ENCODE measurements at places on chromosomes 12 and 14. TPM values are rescaled to one million over a fixed set of nuclear protein-coding genes. Genes with fewer than 3 reads are reported as not detected.

DNA sequence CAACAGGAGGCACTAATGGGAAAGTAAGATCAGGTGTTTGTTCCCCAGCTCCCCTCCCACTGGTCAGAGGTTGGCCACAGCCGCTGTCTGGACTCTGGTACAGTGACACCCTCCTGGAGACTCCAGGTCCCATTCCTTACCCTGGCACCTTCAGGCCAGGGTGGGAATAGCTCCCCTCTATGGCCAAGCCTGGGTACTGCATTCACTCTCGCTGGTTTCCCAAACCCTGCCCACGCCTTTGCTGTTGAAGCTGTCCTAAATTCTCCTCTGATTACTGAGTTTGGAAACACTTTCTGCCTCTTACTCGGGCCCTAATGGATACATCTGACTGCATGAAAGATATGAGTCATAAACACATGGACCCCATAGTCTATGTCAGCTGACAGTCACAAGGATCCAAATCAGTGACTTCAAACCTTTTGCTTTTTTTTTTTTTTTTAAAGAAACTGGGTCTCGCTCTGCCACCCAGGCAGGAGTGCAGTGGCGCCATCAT is 17.9 kb downstream of the HRK start:
- peaks cover 4% of the 10 kb centered on the region for H3K4me1 ChIP-seq
- no peak overlapping the region for H3K4me3 ChIP-seq
- no peaks in the 10 kb centered on the region for H3K36me3 ChIP-seq
- DNase-seq, result no peak
- no peak overlapping the region for H3K27ac ChIP-seq

- no peak overlapping the region for H3K27ac ChIP-seq
- no peak overlapping the region for H3K4me3 ChIP-seq
- H3K4me1 ChIP-seq, result no peaks in the 10 kb centered on the region
- no peaks in the 10 kb centered on the region for H3K27me3 ChIP-seq
- peaks cover 86% of the 10 kb centered on the region for H3K36me3 ChIP-seq
Observed at GRCh38 chr14:91466192-91466591, 43.9 kb downstream of the PPP4R3A start.

The ADAMTS20 gene
- not detected for total RNA-seq

DNA sequence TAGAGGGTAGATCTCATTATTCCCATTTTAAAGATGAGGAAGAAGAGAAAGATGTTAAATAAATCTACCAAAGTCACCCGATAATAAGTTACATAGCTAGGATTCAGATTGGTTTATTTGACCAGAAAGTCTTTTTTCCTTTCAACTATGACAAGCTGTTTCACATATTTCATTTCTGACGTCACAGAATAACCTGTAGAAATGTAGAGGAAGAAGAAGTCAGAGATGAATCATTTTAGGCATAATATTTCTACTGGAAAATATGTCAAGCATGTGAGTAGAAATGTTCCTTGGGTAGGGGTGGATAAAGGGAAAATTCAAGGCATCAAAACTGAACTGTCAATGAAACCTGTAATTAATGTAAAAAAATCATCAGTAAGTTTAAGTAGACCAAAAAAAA is 107.0 kb downstream of the MGST1 start:
- no peak for DNase-seq
- no peak overlapping the region for H3K4me3 ChIP-seq
- H3K27ac ChIP-seq, result no peak overlapping the region

The KCNA5 gene
- total RNA-seq, result not detected

GRCh38 chr14:34325493-34325892 is 136.5 kb downstream of the SPTSSA start:
- H3K36me3 ChIP-seq, result no peaks in the 10 kb centered on the region
- no peaks in the 10 kb centered on the region for H3K27me3 ChIP-seq
- no peak overlapping the region for H3K4me3 ChIP-seq
- H3K4me1 ChIP-seq, result peaks cover 3% of the 10 kb centered on the region
- no peak for DNase-seq

DNA sequence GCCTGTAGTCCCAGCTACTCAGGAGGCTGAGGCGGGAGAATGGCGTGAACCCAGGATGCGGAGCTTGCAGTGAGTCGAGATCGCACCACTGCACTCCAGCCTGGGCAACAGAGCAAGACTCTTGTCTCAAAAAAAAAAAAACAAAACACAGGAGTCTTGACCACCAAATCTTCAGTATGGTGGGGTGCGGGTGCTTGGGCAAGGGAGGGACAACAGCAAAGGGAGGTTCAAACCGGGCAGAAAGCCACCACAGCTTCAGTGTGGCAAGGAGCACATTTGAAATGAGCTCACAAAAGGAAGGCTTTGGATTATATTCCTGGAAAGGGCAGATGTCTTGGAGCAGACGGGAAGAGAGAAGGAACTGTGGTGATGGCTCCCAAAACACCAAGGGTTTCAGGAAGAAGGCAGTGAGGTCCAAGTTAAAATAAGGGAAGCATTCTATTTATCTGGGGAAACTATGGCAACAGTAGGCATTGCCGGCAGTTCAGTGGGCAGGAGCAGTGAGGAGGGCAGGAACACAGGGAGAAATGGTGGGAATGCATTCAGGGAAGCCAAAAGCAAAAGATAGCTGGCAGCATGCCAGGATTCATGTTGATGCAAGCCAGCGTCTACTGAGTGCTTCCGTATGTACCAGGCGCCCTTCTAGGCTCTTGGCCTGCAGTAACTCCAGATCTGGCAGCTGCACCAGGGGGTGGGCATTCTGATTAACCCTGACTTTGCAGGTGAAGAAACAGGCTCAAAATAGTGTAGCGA is 51.0 kb upstream of the SRSF5 start:
- no peak overlapping the region for H3K27ac ChIP-seq
- H3K4me1 ChIP-seq, result peaks cover 41% of the 10 kb centered on the region
- no peaks in the 10 kb centered on the region for H3K27me3 ChIP-seq
- DNase-seq, result no peak

GRCh38 chr12:71335151-71335962 is 104.2 kb upstream of the LGR5 start:
- H3K27me3 ChIP-seq, result peaks cover 5% of the 10 kb centered on the region
- no peak overlapping the region for H3K27ac ChIP-seq
- H3K4me3 ChIP-seq, result no peak overlapping the region
- no peaks in the 10 kb centered on the region for H3K4me1 ChIP-seq

DNA sequence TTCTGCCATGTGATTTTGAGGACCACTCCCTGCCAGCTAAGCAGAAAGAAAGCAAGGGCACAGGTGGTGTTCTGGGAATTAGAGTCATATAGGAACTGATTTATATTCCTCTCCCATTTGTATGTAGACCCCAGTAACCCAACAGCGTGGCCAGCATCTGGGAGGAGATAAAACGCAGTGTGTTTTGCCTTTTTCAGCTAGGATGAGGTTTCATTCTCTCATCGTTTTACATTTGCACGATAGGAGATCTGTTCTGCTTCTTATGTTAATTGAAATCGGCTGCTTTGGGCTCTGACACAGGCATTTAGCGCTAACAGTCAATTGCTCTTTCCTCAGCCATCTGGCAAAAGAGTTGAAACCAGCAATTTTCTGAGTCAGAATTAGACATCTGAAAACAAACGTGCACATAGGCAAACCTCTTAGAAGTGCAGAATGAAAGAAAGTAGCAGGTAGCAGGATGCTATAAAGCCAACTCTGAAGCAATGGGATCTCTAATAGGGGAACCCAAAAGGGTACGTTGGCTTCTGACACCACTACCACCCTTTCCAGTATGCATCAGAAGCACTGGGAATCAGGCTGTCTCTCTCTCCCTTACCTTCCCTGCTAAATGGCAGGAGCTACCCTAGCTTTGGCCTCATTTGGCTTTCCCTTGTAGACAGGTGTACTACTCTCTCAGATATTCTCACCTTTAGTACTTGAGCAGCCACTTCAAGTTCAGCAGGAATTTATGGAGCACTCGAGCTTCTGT is 219.1 kb downstream of the PHLDA1 start:
- H3K27me3 ChIP-seq, result no peaks in the 10 kb centered on the region
- no peaks in the 10 kb centered on the region for H3K36me3 ChIP-seq
- peaks cover 11% of the 10 kb centered on the region for H3K4me1 ChIP-seq
- DNase-seq, result no peak
- no peak overlapping the region for H3K27ac ChIP-seq

GRCh38 chr14:38248321-38249028 is 7.4 kb downstream of the CLEC14A start:
- no peaks in the 10 kb centered on the region for H3K4me1 ChIP-seq
- H3K36me3 ChIP-seq, result no peaks in the 10 kb centered on the region
- H3K27ac ChIP-seq, result no peak overlapping the region
- no peaks in the 10 kb centered on the region for H3K27me3 ChIP-seq
- no peak for DNase-seq

The ART4 gene
- not detected for total RNA-seq

DNA sequence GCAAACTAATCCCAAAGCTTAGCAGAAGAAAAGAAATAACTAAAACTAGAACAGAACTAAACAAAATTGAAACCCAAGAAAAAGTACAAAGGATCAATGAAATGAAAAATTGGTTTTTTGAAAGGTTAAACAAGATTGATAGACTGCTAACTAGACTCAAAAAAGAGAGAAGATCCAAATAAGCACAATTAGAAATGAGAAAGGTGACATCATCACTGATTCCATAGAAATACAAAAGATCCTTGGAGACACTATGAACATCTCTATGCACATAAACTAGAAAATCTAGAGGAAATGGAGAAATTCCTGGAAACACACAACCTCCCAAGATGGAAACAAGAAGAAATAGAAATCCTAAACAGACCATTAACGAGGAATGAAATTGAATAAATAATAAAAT is 47.1 kb upstream of the SLC38A2 start:
- H3K36me3 ChIP-seq, result no peaks in the 10 kb centered on the region
- no peaks in the 10 kb centered on the region for H3K27me3 ChIP-seq
- DNase-seq, result no peak
- no peak overlapping the region for H3K27ac ChIP-seq
- no peaks in the 10 kb centered on the region for H3K4me1 ChIP-seq

GRCh38 chr12:113135178-113136127 is at the start of gene RASAL1:
Gene RASAL1 (minus strand): TSS chr12:113135761. CDS start chr12:113135462, 299 bp downstream.
- peaks cover 22% of the 10 kb centered on the region for H3K4me1 ChIP-seq
- H3K4me3 ChIP-seq, result peak within 1 kb of the TSS; percentile 51
- H3K36me3 ChIP-seq, result no peaks in the 10 kb centered on the region
- no peaks in the 10 kb centered on the region for H3K27me3 ChIP-seq

The BDKRB2 gene
- not detected for total RNA-seq

- H3K4me3 ChIP-seq, result no peak overlapping the region
- H3K27me3 ChIP-seq, result no peaks in the 10 kb centered on the region
- no peaks in the 10 kb centered on the region for H3K4me1 ChIP-seq
- no peaks in the 10 kb centered on the region for H3K36me3 ChIP-seq
- no peak overlapping the region for H3K27ac ChIP-seq
- no peak for DNase-seq
Observed at GRCh38 chr12:26317942-26318575, 122.7 kb downstream of the SSPN start.

The ANKRD33 gene
- total RNA-seq, result not detected

Measured in CD4-positive, alpha-beta T cell (primary cell).